ENCODE measurements at places on chromosomes 16 and 17.

- no peak for DNase-seq
These were observed 12.0 kb upstream of the EVPL start for GRCh38 chr17:76039121-76039520.

GRCh38 chr17:17824783-17825614 lies 11.8 kb downstream of the SREBF1 start:
- no peak for DNase-seq

DNA sequence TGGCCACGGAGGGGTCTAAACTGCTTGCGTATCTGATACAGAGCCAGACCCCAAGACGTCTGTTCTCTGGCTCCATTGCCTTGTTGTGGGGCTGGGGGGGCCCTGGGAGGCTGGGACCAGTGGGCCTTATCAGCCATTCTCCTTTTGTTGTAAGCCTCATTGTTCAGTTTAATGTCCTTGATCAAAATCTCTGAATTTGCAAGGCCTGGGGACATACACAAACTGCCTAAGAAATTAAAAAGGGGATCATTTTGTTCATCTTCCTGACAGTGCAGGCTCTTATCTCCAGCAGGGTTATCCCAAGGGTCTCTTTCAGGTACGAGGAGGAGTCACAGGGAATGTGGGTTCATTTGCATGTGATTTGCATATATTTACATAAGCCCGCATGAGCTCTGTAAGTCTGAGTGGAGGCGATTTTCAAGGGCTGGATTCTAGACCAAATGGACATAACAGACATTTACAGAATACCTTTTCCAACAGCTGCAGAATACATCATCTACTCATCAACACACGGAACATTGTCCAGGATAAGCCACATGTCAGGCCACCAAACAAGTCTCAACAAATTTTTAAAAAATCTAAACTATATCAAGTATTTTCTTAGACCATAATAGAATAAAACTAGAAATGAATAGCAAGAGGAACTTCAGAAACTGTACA lies 269.8 kb downstream of the RBFOX1 start:
- DNase-seq = no peak

DNA sequence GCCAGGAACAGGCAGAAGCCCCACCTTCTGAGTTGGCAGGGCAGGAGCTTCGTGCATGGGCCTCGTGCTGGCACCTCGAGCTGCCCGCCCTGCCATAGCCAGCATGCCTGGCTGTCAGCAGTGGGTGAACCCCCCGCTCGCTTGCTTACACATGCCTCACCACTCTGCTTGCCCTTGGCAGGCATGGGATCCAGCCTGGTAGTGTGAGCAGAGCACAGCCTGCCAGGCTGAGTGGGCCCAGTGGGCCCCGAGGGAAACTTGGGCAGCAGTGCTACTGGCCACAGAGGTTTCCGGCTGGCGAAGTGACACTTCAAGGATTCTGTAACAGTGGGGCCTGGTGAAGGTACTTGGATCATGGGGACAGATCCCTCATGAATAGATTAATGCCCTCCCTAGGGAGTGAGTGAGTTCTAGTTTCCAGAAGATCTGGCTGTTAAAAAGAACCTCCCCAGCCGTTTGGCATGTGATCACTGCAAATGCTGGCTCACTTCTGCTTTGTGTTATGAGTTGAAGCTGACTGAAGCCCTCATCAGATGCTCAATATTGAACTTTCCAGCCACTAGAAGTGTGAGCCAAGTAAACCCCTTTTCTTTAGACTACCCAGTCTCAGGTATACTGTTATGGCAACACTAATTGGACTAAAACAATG lies 114.7 kb downstream of the BCAS3 start:
- no peak for DNase-seq

DNA sequence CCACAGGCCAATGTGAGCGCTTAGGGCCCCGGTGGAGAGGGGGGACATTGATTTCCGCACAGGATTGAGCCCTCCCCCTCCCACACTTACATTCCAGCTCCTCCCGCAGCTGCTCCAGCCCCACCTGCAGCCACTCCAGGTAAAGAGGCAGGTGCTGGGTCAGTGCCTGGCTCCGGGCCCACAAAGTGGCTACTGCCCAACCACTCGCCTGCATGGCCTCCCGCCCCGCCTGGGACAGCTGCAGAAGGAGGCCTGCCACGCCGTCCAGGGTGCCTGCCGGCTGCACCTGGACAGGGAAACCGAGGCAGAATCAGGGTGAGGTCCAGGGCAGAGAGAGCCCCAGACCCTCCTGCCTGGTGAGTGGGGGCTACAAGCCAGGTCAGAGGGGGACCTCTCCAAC lies 46.3 kb downstream of the RMI2 start:
- DNase-seq = no peak
